ENCODE measurements at places on chromosomes 6 and 20.

- DNase-seq: no peak
These were observed 36.2 kb upstream of the CCDC167 start for GRCh38 chr6:37535759-37536490.

- DNase-seq: no peak
These were observed 229.3 kb upstream of the TENT5A start for GRCh38 chr6:81981812-81982211.

DNA sequence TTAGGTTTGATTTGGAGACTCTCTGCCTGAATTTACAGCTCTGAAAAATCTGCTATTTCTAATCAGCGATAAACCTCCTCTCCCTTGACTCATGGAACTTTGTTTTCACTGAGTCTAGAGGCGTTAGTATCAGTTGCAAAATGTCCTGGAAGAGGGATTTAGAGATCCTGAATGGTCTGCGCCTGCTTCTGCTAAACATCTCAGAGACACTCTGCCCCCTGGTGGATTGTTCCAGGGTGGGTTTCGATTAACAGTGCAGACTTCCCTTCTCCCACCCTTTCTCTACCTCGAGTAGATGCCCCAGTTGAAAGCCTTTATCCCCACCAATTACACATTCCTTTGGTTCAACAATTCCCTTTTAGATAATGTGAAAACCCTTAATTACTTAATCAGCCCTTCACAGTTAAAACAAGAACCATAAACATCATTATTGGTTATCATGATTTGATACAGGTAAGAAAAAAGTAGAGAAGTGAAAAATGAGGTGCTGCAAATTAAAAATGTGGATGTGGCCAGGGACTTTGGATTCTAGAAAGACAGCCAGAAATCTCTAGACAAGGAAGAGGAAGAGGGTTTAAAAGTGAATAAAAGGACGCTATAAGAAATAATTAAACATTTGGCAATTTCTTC, 5.5 kb downstream of the HTR1B start:
- DNase-seq: no peak

DNA sequence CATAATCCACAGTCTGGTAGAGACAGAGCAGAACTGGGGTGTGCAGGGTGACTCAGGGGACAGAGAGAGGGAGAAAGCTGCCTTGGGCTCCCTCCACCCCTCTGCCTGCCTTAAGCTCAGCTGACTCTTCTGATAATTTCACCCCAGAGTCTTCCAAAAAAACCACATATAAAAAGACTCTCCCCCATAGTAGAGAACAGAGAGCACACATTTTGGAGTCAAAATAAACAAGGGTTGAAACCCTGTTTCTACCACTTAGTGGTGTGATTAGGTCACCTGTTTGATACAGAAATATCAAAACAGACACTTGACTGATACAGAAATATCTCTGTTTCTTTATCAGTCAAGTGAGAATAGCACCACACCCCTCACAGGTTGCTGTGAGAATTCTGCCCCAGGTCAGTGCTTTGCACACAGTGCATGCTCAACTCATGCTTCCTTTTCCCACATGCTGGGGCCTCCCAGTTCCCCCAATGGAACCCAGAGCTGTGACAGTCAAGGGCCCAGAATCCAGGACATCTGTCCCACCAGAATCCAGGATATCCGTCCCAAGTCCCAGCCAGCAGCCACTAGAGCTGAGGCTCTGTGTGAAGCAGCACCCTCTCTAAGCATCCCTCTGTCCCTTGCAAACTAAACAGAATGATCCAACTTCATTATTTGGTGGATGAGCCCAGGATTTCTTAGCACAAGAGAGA, 1.2 kb downstream of the TREML2 start:
- DNase-seq: no peak

DNA sequence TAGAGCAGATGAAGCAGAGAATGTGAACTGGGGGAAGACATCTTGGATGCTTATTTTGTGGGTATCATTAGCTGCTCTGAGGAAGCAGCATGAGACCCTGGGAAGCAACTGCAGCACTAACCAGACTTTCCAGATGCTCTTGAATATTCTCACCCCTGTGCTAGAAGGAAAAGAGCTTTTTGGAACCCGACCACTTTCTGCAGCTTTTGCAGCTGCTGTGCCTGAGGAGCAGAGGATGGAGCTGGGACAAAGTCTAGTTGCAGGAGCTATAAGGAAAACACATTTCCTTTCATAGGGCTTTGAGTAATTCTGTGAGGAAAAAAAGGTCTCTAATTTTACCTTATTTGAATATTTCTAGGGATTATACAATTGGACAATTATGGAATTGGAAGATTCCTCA, 369.7 kb downstream of the CD109 start:
- DNase-seq: no peak

DNA sequence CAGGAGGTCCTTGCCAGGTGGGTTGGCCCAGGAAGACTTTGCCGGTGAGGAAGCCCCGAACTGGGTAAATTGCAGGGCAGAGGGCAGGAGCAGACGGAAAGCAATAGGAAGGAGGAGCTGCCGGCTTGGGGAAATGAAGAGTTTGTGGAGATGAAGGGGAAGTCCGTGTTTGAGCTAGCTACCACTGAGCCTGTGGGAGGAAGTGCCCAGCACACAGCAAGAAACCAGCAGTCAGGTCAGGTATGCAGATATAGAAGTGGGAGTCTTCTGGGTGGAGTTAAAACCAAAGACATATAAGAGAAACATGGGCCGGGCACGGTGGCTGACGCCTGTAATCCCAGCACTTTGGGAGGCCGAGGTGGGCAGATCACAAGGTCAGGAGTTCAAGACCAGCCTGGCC, 34.7 kb downstream of the CD24 start:
- DNase-seq: peak; percentile 62

GRCh38 chr6:127436578-127437110, 22.5 kb downstream of the KIAA0408 start:
- no peak for DNase-seq

- DNase-seq: peak; percentile 62
These were observed 9.1 kb upstream of the SLC22A16 start for GRCh38 chr6:110485491-110485890.

DNA sequence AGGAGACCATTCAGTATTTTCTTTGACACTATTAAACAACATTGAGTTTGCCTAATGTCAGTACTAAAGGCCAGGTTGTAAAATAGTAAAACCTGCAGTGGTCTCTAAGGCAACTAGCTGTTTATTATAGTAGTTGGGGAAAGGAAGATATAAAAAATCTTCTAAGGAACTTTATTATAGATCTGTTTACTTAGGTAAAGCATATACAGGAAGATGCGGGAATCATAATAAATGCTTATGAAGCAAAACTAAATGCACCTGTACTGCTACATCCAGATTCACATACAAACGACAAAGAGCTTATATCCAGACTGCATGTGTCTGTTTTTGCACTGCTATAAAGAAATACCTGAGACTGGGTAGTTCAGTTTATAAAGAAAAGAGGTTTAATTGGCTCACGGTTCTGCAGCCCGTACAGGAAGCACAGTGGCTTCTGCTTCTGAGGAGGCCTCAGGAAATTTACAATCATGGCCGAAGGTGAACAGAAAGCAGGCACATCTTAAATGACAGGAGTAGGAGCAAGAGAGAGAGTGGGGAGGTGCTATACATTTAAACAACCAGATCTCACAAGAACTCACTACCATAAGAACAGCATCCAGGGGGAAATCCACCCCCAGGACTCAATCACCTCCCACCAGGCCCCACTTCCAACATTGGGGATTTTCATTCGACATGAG, 8.7 kb upstream of the TRIM39 start:
- DNase-seq: no peak

GRCh38 chr20:11394145-11394833, 523.4 kb upstream of the BTBD3 start:
- no peak for DNase-seq

DNA sequence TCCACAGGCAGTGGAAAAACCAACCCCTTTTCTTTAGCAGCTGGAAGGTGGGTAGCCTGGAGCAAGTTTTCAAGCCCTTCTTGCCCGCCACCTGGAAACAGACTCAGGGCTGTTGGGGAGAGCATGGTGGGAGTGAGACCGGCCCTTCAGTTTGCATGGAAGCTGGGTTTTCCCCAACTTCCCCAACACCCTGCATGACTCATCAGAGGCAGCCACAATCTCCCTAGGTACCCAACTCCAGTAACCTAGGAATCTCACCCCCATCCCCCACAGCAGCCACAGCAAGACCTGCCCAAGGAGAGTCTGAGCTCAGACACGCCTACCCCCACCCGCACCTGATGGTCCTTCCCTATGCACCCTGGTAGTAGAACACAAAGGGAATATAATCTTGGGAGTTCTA, 86.3 kb upstream of the IRAK1BP1 start:
- no peak for DNase-seq

DNA sequence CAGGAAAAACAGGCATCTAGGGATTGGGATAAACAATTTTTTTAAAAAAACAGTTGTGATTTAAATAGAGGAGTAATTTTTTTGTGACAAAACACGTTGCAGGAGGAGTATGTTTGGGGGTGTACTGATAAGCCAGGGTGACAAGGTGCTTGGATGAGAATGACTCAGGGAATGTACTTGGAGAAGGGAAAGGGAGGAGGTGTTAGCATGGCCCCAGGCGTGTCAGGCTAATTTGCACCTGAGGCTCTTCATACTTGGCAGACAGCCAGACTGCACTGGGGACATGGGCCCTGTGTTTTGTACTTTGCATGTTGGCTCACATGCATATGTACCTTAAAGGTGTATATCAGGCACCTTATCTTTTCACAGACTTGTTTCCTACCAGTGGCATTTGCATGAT, 22.8 kb downstream of the PANK2 start:
- DNase-seq: no peak

DNA sequence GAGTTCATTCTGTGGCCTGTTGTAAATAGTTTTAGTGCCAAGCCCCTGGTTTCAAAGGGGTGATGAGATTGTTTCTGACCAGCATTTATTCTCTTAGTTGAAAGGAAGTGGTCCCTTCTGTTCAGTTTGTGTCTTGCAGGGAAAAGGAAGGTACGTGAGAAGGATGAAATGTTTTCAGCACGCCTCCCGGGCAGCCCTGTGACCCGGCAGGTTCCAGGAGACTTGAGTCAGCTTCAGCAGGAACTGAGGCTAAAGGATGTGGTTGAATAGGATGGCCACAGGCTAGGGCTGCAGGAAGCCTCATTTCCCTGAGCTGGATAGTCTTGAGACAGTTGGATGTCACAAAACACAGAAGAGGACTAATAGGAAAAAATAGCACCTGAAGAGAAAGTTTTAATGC, 132.4 kb upstream of the SYNDIG1 start:
- no peak for DNase-seq

DNA sequence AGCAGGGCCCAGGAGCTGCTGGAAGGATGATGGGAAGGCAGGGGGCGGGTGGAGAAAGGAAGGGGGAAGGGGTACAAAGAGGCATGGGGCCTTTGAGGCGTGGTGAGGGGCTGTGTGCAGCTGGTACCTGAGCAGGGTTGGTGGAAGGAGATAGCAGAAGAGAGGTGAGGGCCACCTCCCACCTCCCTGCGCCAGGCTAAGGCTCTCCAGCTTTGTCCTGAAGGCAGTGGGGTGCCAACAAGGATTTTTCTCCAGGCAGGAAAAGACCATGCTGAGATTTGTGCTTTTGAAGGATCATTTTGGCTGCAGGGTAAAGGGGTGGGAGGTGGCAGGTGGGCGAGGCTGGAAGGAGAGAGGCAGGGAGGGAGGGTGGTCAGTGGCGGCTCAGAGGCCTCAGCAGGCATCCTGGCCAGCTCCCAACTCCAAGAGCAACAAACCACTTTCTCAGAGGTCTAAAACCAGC, 40.8 kb downstream of the NOL4L start:
- no peak for DNase-seq

DNA sequence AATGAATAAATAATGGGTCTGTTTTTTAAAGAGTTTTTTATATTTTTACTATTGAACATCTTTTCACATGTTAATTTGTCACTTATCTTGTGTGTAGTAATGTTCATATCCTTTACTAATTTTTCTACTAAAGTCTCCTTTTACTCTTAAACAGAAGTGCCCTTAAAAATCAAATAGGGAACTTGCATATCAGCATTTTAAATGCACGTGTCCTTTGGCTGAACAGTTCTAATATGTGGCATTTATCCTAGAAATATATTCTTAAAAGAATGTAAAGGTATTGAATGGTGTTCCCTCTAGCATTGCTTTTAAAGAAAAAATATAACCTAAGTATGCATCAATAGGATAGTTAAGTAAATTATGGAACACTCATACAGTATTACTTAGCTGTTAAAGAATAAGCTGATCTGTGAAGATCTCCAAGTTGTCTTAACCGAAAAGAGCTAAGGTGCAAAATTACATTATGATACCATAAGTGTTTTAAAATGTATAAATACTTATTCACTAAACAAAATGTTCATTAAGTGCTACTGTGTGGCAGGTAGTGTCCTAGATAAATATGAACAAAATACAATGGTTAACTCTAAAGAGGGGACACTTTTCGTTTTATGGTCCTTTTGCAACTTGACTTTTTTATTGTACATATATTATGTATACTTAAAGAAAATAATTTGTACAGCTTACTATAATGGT, 631 bp upstream of the PGBD1 start:
- no peak for DNase-seq

DNA sequence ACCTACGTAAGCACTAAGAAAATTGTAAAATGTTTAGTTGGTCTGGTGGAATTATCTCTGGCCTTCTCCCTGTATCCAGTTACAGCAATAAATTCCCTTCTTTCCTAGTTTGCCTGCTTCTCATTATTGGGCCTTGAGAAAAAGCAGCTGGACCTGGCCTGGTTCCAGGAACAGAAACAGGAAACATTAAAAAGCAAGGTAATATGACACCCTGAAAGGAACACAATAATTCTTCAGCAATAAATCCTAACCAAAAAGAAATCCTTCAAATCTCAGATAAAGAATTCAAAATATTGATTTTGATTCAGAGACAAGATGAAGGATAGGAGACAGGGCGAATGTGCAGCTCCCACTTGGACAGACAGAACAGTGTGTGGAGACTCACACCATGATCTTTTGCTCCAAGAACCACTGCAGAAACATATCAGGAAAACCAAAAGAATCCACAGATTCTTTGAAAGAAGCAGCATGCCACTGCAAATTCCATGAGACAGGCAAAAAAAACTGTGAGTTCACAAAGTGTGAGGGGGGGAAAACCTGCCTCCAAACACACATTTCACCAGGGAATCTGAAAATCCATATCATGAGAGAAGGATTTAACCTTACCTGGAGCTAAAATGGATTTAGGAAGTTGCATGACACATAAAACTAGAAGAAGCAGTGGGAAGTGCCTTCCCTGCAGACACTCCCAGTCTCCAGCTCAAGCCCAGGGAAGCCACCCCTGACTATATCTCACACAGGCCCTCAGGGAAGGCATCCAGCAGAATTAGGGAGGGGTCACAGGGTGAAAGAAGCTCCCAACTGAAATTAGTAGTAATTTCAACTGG, 28.9 kb downstream of the TREM1 start:
- no peak for DNase-seq

- no peak for DNase-seq
These were observed 128.9 kb downstream of the GMDS start for GRCh38 chr6:2116496-2116895.

GRCh38 chr6:141472162-141472928, 660.4 kb upstream of the GJE1 start:
- no peak for DNase-seq

- DNase-seq: no peak
These were observed 104.4 kb upstream of the LAMP5 start for GRCh38 chr20:9409981-9410380.

- DNase-seq: no peak
These were observed 30.5 kb downstream of the NPEPL1 start for GRCh38 chr20:58722877-58723627.
